ENCODE measurements at places on chromosomes 4 and X.
A peak's percentile ranks its signal among the peaks of the same experiment; 100 is the strongest.

- no peak for DNase-seq
Observed at GRCh38 chr4:38710053-38710452, 46.1 kb downstream of the KLF3 start.

GRCh38 chrX:13469963-13470684 is 99.3 kb upstream of the EGFL6 start:
- no peak for DNase-seq

DNA sequence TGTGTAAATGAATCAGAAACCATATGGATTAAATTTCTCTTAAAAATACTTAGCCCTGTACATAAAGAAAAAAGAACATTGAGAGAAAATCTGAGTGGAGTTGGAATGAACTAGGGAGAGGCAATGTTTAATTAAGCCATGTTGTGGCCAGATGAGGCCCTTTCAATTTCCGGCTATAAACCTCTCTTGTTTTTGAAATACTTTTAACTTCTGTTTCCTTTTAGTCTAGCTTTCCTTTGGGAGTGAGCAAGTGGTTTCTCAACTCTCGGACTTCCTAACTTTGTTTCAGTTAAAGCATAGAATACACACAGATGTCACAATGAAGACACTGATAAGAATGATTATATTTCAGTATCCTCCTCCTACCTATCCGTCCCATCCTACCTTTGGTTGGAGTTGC is 197.2 kb downstream of the ARHGAP24 start:
- no peak for DNase-seq

- DNase-seq, result no peak
Observed at GRCh38 chr4:164606478-164606877, 147.5 kb upstream of the SMIM31 start.

DNA sequence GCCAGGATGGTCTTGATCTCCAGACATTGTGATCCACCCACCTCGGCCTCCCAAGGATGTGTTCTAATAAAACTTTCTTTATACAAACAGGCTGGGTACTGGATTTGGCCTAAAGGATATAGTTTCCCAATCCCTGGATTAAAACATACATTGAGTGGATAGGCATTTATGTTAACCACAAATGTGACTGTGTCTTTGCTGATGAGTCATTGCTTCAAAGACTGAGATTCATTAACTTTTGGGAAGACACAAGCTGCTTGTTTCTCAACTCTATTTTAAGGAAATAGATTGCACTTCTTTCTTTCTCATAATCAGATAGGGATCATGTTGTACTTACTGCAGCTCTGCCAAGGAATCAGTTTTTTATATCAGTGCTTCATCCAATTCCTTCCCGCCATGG is 131.3 kb upstream of the AGA start:
- no peak for DNase-seq

- no peak for DNase-seq
Observed at GRCh38 chr4:83062739-83063138, 27.8 kb downstream of the COPS4 start.

- no peak for DNase-seq
Observed at GRCh38 chrX:68870357-68870756, 41.5 kb downstream of the EFNB1 start.

DNA sequence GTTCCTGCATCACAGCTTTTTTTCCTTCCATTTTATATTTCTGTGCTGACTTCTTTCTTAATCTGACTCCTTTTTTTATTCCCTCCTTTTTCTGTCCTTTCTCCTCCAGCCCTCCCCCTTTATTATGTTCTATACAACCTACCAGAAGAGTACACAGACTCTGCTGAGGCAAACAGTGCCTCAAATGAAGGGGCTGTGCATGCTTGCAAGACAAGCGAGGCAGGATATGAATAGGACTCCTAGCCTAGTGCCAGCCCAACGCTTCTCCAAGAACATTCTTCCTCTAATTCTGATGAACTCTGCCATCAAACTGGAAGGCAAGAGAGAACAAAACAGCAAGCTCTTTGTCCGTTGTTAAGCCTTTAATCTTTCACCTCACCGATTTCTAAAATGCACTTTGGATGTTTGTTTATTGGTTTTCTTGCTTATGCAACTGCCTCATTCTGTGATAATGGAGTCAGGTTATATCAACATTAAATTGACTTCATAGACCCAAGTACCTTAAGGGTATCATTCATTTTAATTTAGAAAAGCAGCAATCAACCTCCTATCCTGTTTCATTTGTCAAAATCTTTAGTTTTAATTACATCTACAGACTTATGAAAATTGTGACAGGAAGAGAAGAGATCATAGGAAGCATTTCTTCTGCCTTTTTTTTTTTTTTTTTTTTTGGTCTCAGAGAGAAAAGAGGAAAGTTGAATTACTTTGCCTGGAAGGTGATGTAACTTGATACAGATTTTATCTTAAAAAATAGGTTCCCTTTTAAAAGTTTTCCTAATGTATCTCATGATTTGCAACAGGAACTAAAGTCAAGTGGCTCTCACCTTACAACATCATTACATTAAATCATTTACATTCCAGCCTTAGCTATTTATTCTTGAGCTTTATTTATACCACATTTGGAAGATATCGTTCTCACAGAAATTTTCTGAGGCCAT is 284.7 kb upstream of the FTHL17 start:
- DNase-seq, result no peak

GRCh38 chr4:55330241-55330640 is 15.8 kb upstream of the SRD5A3 start:
- DNase-seq, result no peak

GRCh38 chrX:132716006-132716405 is 227.2 kb upstream of the MBNL3 start:
- no peak for DNase-seq

DNA sequence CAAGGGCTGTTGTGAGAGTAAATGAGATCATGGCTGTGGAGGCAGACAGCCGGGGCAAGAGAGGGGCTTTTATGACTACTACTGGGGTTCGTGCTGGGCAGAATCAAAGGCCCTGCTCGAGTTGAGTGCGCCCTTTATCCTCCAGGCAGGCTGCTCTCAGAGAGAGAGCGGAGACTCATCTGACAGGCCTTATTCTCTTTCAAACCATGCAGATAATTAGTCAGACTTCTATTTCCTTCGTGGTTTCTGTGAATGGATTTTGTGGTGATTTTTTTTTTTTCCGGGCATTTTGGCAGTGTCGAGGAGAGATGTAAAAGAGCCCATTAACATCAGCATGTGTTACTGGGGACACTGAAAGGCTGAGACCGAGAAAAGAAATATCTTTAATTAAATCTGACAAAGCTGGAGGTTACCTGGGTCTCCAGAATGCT is 73.6 kb downstream of the MED28 start:
- DNase-seq, result no peak

- no peak for DNase-seq
Observed at GRCh38 chr4:186790630-186791029, 67.0 kb upstream of the FAT1 start.

DNA sequence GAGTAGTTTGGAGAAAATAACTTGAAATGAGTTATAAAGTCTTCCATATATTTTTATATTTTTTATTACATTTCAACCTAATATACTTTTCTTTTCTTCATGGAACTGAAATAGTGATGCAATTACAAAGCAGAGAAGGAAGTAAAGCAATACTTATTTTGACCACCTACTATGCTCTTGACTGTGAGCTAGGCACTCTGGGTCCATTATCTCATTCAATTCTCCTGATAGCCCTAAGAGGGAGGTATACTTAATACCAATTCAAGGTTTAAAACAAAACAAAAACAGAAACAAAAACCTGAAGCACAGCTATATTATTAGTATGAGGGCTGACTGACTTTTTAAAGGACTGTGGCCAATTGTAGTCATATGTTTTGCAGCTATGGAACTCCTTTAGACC is 193.5 kb downstream of the MAD2L1 start:
- DNase-seq, result no peak

- peak; percentile 16 for DNase-seq
Observed at GRCh38 chrX:154074199-154074598, 23.3 kb downstream of the MECP2 start.

- no peak for DNase-seq
Observed at GRCh38 chrX:119495734-119496726, 27.8 kb downstream of the SLC25A5 start.

GRCh38 chr4:72536443-72536842 is 32.6 kb downstream of the ADAMTS3 start:
- DNase-seq, result no peak

DNA sequence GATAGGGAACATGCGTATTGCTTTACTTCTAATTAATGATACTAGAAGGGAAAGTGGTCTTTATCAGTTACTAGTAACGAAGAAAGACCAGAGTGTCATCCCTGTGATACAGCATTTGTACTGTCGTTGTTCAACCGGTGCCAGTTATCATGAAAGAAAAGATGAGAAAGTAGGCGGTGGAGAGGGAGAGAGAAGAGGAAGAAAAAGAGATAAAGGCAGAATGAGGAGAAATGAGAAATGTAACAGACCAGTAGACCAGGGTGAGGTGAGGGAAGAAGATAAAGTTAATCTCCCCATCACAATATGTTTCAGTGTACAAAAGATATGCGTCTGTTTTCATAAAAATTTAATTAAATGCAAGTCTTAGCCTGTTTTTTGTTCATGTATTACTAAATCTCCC is 135.2 kb upstream of the HPGD start:
- DNase-seq, result no peak

- DNase-seq, result no peak
Observed at GRCh38 chr4:120286813-120287212, 220.2 kb upstream of the MAD2L1 start.

- DNase-seq, result no peak
Observed at GRCh38 chrX:118824173-118824730, 628 bp downstream of the ZCCHC12 start.

DNA sequence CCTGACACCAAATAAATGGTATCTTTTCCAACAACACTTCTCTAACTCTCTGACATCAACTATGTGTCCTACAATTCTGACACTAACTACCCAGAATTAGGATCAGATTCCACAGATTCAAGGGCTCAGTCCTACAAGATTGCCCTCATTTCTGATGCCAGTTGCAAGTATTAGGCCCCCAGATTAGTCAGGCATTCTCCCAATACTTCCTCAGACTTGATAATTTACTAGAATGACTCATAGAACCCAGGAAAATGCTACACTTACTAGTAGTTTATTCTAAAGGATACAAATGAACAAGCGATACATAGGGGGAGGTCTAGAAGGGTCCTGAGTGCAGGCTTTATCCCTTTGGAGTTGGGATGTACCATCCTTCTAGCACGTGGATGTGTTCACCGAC is 8.5 kb downstream of the TIGD2 start:
- no peak for DNase-seq

DNA sequence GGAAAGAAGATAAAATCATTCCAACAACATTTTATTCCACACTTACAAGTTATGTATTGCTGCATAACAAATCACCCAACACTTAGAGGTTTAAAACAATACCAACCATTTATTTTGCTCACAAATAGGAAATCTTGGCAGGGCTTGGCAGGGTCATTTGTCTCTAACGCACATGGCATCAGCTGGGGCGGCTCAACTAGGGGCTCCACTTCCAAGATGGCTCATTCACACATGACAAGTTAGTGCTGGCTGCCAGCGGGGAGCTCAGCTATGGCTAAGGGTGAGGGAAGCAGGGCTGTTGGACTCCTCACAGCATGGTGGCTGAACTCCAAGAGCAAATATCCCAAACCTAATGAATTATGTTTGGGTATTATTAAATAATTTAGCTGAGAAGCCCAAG is 377.0 kb downstream of the ZNF674 start:
- peak; percentile 60 for DNase-seq

- DNase-seq, result no peak
Observed at GRCh38 chr4:42329421-42329820, 67.9 kb upstream of the SHISA3 start.

DNA sequence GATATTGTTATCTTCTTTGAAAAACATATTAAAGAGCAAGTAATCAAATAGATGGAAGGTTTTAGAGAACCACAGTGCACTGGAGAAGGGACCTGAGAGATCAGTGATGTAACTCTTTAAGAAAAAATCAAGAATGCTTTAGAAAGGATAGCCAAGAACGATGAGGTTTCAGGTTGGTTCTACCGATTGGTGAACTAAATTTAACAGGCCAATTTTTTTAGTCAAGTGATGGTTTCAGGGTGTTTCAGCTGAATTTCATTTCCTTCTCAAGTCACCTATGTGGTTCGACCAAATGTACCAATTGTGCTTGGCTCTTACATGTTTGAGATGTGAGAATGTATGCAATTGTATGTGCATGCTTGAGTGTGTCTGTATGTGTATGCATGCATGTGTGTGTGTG is 26.5 kb downstream of the HS3ST1 start:
- no peak for DNase-seq

- DNase-seq, result no peak
Observed at GRCh38 chrX:1483843-1484637, 31.3 kb upstream of the ASMTL start.

- no peak for DNase-seq
Observed at GRCh38 chr4:102751941-102752340, 8.8 kb downstream of the MANBA start.

DNA sequence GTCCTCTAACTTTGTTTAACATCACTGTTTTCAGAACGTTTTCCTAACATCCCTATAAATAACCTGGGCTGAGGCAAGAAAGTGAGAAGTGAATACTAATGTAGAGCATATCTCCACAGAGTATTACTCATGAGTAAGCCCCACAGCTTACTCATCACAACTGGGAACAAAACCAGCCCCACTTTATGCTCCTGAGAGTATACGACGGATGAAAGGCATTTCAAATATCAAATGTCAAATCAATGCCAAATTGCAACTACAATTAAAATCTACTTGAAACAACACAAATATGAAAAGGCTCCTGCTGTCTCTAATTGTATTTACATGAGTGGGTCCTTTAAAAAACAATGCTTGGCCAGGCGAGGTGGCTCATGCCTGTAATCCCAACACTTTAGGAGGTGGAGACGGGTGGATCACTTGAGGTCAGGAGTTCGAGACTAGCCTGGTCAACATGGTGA is 41.2 kb downstream of the SH3RF1 start:
- no peak for DNase-seq

- no peak for DNase-seq
Observed at GRCh38 chr4:181959121-181959520, 284.1 kb upstream of the TENM3 start.

DNA sequence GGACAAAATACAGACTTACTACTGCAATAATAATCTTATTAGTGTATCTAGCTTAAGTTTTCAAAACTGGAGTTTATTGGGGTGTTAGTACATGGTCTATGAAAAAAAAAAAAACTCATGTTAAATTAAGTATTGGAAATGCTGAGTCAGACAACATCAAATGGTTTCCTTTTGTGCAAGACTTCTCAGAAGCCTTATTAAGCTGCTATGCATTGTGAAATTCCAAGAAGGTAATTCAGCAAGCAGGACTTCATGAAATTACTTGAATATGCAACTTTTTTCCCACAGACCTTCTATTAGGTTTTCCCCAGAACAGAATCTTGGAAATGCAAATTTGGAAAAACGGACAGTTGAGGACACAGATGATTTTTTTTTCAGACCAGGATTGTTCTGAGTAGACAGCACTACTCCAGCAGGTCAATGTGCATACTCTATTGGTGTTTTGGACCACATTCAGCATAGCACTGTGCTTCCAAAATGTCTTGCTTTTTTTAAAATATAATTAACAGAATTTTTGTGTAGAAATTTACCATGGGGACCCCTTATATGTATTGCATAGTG is 568.8 kb upstream of the TENM3 start:
- DNase-seq, result no peak

Measured in ascending aorta (tissue), 2 donors.